ENCODE measurements at places on chromosomes 2 and 18.

DNA sequence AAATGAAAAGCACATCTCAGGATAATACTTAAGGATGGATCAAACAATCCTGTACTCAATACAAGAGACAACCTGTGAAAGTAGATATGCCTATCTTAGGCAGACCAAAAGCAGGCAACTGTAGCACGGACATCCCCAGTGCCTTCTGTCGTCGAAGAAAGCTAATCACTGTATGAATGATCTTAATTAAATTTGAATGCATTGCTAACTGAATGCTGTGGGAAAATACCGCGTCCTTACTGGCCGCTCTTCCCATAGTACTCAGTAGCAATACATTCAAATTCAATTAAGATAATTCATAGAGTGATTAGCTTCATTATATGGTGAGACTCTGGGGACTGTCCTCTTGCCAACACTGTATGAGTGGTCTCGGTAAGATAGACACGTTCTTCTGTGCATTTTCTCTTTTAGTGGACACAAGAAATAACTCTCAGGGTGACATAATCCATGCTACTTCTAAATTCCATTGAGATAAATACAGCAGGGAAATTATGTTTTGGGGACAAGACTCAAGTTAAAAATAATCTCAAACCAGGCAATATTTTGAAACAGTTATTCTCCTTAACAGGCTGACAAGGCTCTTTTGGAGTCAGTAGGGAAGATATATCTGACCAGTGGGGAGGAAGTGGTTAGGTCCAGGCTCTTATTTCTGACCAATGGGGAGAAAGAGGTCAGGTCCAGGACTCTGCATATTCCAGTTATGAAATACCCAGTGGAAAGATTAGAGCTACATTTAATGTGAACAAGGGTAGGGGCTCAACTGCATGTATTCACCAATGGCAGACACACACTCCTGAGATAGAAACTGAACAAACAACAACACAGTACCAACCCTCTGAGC lies 97.3 kb downstream of the DOCK10 start:
- DNase-seq = no peak

DNA sequence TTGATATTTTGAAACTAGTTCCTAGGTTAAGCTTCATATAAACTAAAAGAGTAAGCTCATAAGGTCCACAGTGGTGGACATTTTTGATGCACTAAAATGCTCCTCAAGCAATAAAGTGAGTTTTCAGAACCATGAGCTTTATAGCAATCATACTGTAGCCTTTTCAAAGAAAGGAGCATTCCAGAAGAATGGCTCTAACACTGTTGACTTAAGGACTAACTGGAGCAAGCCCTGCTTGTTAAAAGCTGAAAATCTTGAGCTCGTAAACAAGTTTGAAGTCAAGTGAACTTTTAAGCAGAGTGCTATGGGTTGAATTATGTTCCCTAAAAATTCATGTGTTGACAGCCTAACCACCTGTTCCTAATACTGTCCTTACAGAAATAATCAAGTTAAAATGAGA lies 38.0 kb downstream of the KYNU start:
- no peak for DNase-seq

DNA sequence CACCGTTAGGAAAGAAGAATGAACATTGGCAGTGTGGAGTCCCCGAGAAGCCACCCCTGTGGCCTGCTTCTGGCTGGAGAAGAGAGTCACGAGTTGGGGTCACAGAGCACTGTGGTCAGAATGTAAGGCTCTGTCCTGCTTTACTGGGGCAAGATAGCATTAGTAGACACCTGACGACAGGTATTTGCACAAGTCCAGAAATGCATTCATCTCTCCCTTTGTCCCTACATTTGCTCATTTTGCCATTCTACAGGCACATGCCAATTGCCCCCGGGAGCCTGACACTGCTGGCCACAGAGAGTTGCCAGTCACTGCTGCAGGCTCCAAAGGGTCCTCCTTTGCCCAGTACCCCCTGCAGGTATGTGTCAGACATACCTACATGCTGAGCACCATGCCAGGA lies 133.3 kb downstream of the SMAD2 start:
- DNase-seq = no peak

DNA sequence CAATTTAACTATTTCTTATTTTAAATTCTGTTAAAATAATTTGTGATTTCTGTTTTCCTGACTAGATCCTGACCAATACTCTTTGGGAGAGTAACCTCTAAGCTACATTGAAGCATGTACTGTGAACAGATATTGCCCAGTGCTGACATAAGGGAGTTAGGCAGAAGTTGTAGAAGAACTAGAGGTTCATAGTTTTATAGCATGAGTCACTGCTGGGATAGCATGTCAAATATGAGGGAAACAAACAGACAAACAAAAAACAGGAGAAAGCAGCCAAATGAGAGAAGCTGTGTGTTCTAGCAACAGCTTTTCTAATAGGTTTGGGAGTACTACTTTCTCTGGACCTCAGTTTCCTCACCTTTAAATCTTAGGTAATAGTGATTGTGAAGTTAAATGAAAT lies 72.4 kb downstream of the CERS6 start:
- DNase-seq = no peak

DNA sequence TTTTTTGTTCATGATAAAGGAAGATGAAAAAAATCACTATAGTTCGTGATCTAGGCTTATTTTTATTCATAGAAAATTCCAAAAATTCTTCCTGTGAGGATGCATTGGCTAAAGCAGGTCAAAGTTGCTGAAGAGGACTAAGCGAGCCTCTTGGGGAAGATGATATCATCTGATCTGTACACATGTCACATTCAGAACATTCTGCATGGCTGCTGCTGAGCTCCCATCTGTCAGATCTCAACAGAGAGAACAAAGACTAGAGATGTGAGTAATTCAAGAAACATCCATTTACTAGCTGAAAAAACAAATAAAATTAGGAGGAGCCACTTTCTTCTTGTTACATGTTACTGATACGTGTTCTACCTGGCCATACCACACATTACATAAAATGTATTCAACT lies 518.6 kb upstream of the FSIP2 start:
- no peak for DNase-seq

DNA sequence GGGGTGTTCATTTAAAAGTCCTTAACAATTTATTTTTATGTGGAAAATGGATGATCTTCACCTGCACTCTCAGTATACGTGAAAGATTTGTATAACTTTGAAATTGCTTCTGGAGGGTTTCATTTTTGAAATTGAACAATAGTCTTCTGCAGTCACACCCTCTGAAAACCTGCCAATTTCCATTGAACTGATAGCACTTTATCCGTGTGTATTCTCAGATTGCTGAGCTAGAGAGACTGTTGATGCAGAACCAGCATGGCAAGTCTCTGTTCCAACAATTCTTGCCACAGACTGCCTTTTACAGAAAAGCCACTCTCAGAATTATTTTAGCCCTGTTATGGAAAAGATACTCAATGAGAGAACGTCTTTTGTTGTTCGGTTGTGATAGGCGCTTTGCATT lies 6.6 kb upstream of the GULP1 start:
- DNase-seq = no peak

DNA sequence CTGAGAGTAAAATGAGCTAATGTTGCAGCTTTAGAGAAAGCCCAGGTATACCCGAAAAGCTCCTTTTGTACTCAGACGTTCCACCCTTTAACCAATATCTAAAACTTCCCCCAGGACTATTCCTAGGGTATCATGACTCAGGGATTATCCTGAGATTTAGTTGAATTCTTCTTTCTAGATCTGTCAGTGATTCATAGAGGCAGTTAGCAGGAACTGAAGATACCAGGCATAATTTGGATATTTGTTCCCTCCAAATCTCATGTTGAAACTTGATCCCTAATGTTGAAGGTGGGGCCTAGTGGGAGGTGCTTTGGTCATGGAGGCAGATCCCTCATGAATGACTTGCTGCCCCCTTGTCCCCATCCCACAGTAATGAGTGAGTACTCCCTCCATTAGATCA lies 161.2 kb upstream of the LRP1B start:
- no peak for DNase-seq

- no peak for DNase-seq
Observed at GRCh38 chr2:240124651-240125030, 11.5 kb downstream of the COPS9 start.

GRCh38 chr2:22454826-22455485 lies 930.0 kb upstream of the KLHL29 start:
- DNase-seq = no peak

DNA sequence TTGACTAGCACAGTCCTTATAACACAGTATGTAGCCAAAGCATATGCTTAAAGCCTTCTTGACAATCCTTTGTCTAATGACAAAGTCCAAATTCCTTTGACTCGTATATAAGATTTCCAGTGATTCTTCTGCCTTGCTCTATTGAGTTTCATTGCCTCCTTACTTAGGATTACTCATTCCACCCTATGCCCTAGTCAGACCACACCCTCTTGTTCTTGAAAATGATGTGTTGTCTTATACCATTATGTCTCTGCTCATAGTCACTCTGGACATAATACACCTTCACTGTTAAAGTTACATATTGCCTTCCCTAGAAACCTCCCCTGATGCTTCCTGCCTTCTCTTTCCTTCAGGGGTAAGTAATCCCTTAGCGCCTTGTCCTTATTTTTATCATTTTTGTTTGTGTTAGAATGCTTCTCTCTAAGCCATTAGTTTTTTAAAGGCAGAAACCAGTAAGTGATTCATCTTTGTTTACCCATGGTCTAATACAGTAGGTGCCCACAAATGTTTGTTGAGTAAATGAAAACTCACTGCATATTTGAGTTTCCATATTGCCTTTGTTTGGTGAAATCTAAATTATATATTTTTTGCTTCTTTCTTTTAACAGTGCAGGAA lies 19.3 kb downstream of the GPD2 start:
- no peak for DNase-seq

DNA sequence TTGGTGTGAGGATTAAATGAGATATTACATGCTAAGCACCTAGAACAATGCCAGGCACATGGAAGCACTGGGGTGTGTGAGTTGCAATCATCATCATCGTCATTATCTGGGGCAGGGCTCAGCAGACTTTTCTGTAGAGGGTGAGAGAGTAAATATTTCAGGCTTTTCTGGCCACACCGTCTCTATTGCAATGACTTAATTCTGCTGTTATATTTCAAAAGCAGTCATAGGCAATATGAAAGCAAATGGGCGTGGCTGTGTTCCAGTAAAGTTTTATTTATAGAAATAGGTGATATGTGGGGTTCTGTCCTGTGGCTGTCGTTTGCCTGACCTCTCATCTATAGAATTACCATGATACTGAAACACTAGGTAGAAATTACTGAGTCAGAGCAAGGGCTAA lies 60.6 kb downstream of the IL1R2 start:
- DNase-seq = no peak

GRCh38 chr2:2787301-2787907 lies 456.3 kb upstream of the MYT1L start:
- no peak for DNase-seq

DNA sequence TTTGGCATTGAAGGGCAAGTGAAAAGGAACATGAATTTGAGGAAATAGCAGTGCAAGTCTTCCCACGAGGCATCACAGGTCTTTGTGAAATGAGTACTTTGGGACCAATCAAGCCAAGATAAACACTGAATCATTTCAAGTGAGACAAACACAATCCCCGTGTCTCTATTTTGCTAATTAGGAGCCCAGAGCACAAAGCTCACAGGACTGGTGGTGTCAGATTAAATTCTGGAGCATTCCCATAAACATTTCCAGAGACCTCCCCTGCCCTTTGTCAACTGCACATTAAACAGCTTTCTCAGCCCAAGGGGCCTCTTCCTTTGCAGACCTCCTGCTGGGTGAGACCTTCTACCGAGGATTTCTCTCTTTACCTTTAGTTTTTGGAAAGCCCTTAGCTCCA lies 50.7 kb downstream of the DAPL1 start:
- no peak for DNase-seq

DNA sequence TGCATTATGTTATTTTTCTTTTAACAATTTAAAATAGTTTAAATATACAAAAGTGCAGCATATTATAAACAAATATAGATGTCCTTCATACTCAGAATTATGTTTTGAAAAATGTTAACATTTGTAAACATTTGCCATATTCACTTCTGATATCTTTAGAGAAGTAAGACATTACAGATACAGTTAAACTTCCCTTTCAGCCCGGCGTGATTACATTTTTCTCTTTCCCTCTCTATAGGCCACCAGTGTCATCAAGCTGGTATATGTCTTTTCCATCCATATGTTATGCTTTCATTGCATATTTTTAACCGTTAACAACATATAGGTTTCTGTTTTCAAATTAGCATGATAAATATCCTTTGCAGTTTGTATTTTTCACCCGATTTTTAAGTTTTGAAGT lies 27.1 kb downstream of the TTC39C start:
- DNase-seq = no peak

GRCh38 chr2:47250586-47251403 lies 95.7 kb upstream of the STPG4 start:
- DNase-seq = peak; percentile 31

DNA sequence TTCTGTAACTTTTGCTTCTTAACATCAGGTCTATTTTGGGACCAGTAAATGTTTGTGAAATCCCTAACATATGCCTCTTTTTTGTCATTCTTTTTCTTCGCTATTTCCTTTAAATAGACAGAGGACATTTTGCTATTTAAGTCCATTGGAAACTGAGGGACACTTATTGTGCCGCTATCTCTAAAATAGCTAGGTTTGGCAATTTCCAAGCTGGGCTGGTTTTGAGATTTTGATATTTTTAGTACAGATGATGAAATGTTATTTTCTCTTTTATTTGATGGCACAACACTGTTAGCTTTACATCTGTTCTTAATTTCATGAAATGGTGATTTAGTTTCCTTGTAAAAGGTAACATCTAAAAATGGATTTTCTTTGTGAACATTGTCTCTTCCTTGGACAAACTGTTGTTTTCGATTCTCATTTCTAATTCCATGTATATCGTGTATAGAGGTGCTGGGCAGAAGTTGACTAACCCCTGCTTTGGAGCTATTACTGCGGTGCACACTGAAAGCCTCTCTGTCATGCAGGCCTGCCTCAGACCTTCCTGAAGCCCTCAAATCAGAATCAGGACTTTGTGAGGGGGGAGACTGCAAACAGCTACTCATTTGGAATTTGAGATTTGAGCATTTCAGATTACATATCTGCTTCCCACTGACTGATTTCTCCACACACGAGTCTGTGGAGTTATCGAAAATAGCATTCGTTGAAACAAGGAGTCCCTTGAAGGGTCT lies 594 bp downstream of the RAD51AP2 start:
- no peak for DNase-seq

- no peak for DNase-seq
Observed at GRCh38 chr18:54086046-54086802, 138.2 kb downstream of the MBD2 start.

GRCh38 chr2:207046724-207047123 lies 107.4 kb downstream of the CPO start:
- DNase-seq = no peak

- DNase-seq = no peak
Observed at GRCh38 chr2:182055993-182056392, 70.3 kb downstream of the PPP1R1C start.

- no peak for DNase-seq
Observed at GRCh38 chr2:237575869-237576862, 9.8 kb downstream of the PRLH start.
